ENCODE measurements at places on chromosomes 16 and 17.

DNA sequence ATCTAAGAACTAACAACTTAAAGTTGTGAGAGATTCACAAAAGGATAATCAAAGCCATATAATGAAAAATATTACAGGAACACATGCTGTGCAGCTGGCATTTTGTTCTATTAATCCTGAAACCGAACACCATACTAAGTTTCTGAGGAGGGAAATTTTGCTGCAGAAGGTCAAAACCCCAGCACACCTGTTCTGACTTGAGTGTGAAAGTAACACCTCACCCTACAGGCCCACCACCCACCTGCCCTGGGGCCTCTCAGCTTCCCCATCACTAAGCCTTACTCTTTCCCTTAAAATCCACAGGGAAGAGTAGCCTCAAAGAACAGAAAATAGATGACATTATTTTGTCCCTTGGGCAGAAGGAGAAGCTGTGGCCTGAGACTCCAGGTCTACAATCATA, 44.8 kb downstream of the STAT5A start:
- no peak overlapping the region for H3K4me3 ChIP-seq
- no peak overlapping the region for H3K27ac ChIP-seq
- H3K27me3 ChIP-seq = no peaks in the 10 kb centered on the region
- H3K36me3 ChIP-seq = peaks cover 69% of the 10 kb centered on the region
- no peak for DNase-seq

DNA sequence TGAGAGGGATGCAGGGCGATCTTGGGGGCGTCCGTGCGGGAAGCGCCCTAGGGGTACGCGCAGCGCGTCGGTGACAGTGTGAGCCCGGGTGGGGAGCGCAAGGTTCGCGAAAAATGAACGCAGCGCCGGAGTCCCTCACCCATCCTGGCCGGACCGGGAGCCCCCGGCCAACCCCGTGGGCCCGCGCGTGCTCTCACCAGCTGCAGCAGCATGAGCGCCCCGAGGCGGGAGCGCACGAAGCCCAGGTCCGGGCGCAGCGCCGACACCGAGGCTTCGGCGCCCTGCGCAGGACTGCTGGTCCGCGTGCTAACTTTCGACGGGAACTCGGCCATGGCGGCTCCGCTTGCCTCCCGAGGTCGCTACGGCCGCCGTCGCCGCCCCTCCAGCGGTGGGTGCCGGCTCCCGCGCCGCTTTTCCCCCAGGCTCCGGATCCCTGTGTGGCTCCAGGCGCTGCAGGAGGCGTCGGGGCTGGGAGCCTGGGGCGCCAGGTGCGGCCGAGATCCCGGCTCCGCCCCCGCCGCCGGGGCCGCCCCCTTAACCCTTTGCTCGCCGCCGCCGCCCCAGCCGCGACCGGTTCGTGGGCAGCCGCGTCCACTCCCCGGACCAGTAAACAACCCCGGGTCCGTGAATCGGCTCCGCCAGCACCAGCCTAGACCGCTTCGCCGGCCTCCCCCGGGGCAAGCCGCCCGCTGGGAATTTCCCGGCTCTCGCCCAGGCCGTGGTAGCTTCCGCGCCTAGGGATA, at the start of gene PLLP:
Gene PLLP (minus strand): TSS at position 464 of the 743 bp plus-strand sequence. CDS start 132 bp downstream, at position 332.
- H3K4me3 ChIP-seq = peak within 1 kb of the TSS; percentile 67
- peak within 1 kb of the TSS; percentile 25 for H3K27ac ChIP-seq
- DNase-seq = no peak
- H3K27me3 ChIP-seq = peaks cover 4% of the 10 kb centered on the region

DNA sequence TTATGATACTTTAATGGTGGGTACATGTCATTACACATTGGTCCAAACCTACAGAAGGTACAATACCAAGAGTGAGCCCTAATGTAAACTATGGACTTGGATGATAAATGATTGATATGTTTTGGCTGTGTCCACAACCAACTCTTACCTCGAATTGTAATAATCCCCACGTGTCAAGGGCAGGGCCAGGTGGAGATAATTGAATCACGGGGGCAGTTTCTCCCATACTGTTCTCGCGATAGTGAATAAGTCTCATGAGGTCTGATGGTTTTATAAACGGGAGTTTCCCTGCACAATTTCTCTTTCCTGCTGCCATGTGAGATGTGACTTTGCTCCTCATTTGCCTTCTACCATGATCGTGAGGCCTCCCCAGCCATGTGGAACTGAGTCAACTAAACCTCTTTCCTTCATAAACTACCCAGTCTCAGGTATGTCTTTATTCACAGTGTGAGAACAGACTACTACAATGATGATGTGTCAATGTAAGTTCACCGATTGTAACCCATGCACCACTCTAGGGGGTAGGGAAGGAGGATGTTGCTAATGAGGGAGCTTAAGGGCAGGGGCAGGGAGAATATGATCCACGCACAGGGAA, 7.0 kb upstream of the METTL22 start:
- H3K27ac ChIP-seq = no peak overlapping the region
- H3K36me3 ChIP-seq = no peaks in the 10 kb centered on the region
- DNase-seq = no peak
- no peak overlapping the region for H3K4me3 ChIP-seq
- no peaks in the 10 kb centered on the region for H3K4me1 ChIP-seq

DNA sequence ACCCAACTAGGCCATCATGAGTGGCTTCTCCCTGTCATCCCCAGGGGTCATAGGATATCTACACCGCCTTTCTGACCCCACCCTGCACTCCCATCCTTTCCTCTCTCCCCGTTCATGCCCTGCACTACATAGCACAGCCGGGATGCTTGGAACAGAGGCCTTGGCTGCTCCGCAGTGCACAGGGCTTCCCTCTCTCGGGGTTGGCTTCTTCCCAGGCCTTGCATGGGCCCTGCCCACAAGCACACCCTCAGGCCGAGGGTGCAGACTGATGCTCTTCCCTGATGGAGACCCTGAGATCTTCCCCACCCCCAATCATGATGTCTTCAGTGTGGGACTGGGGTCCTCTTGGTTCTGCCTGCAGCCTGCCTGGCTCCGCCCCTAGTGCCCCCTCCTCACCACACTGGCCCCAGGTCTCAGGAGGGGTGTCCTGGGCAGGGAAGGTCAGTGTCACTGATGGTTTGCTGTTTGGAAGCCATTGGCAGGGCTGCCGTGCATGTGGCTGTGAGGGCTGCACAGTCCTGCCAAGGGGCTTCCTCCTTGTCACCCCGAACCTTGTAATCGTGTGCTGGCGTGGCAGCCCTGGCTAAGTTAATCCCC, 14.3 kb upstream of the NAGLU start:
- H3K27ac ChIP-seq = peak overlapping the region; percentile 98
- no peak overlapping the region for H3K4me3 ChIP-seq

DNA sequence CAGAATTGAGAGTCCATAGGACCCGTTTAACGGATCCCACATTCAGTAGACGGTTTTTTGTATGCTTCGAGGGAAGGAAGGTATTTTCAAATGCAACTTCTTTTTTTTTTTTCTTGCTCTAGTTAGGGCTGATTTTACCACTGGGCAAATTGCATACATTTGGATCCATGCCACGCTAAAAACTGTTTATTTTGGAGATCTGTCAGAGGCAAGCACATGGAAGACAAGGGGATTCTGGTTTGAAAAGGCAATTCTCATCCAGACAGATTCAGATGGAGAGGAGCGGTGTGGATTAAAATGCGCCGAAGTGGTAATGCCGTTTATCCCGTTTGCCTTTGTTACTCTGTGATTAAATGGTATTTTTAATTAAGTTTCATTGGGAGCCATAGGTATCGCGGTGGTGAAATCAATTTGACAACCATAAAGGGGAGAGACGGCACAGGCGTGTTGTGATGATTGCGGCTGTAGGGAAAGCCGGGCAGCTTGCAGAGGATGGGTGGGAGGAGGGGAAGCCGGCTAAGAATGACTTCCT, 170.4 kb downstream of the IRX3 start:
- DNase-seq = no peak
- H3K4me1 ChIP-seq = no peaks in the 10 kb centered on the region
- H3K27me3 ChIP-seq = no peaks in the 10 kb centered on the region
- peaks cover 20% of the 10 kb centered on the region for H3K36me3 ChIP-seq

- no peaks in the 10 kb centered on the region for H3K27me3 ChIP-seq
- no peak for DNase-seq
- H3K4me1 ChIP-seq = peaks cover 10% of the 10 kb centered on the region
Observed at GRCh38 chr17:18093616-18094408, 6.1 kb downstream of the DRG2 start.

GRCh38 chr17:34571428-34572130, 7.8 kb upstream of the TMEM132E start:
- no peaks in the 10 kb centered on the region for H3K4me1 ChIP-seq
- no peak for DNase-seq
- H3K27ac ChIP-seq = no peak overlapping the region
- H3K36me3 ChIP-seq = no peaks in the 10 kb centered on the region
- no peak overlapping the region for H3K4me3 ChIP-seq
